KBM-7 (cell line): ENCODE measurements at places on chromosomes 12 and 14.

GRCh38 chr12:128798571-128799341 lies 25.0 kb downstream of the SLC15A4 start:
- DNase-seq: no peak

GRCh38 chr12:9710584-9711375 lies 22.1 kb downstream of the CLECL1 start:
- DNase-seq: no peak

- DNase-seq: no peak
Observed at GRCh38 chr14:56686416-56686815, 106.8 kb downstream of the TMEM260 start.

DNA sequence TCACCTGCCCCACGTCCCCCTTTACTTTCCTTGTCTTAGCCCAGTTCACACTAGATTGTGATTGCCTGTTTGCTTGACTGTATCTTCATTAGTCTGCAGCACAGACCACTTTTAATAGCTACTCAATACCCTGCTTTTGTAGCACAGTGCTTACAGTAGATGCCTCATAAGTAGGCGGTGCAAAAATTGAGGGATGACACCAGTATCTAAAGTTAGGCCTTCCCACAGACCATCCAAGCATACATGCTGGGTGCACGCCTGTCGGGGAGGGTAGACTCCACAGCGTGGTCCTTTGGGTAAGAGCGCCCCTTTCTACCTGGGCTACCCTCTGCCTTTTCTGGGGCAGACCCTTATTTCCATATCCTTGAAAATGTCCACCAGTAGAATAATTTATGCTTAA lies 140.8 kb downstream of the GCH1 start:
- DNase-seq: no peak

DNA sequence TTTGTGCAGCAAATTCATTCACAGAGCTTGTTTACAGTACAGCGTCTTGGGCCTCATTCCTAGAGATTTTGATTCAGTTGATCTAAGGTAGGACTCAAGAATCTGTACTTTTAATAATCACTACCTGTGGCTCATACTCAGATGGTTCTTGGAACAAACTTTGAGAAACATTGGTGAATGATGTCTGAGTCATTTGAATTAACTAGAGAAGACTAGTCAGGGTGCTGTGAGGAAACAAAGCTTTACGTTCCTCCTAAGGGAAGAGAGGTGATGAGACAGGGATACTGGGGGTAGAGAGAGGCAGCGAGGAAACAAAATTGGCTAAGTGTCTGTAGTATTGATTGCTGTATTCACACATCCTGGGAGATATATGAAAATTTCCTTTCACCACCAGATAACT lies 109.4 kb downstream of the SLC15A5 start:
- DNase-seq: no peak

GRCh38 chr12:26047401-26048226 lies 77.2 kb downstream of the BHLHE41 start:
- DNase-seq: no peak

- DNase-seq: no peak
Observed at GRCh38 chr12:49515266-49515665, 23.6 kb upstream of the KCNH3 start.
